ENCODE measurements at places on chromosomes 5 and 9.

DNA sequence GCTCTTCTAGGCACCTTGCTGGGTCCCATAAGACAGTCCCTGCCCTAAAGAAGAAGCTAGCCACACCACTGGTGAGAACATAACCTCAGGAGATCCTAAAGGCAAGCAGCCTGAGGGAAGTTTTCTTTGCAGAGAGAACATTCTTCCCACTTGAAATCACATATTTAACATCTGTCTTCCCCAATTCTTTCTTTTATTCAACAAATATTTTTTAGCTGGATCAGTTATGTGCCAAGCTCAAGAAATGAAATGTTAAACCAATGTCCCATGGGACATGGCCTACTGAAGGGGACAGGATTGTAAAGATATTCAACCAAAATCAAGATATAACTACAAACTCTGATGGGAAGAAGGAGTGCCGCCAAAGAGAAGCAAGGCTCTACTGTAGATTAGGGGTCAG, 36.5 kb downstream of the FOXI1 start:
- peak; percentile 33 for DNase-seq

DNA sequence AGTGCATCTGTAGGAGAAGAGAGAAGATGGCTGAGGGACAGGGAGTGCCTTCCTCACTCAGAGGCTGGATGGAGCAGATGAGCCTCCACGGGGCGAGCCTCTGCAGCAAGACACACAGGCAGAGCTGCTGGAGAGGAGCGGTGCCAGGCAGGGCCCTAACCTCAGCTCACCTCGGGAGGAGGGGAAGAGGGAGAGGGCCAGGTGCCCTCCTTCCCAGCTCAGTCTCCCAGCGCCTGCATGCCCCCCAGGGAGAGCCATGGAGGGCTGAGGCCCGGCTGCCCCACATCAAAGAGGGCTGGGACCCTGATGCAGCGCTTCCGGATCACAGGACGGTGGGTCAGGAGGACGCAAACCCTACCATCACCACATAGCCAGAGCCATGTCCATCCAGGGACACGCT, 13.6 kb upstream of the SPATA31E1 start:
- no peak for DNase-seq

- no peak for DNase-seq
Observed at GRCh38 chr5:32453916-32454315, 9.4 kb upstream of the ZFR start.

DNA sequence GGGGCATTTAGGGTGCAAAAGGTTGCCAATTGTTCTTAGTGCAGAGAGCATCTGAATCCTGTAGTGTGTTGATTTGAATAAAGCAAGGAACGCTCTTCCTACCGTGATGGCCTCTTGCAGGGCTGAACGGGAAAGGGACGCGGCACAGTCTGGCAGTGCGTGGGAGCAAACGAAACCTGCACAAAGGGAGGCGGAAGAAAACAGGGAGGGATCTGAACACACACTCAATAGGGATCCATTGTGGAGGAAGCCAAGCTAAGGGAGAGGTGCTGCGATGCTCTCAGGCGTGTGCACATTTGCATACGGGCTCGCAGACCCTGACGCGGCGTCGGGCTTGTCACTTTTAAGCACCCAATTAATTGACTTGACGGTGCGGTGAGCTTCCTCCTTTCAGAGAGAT, 414.0 kb upstream of the IRX1 start:
- DNase-seq, result no peak

DNA sequence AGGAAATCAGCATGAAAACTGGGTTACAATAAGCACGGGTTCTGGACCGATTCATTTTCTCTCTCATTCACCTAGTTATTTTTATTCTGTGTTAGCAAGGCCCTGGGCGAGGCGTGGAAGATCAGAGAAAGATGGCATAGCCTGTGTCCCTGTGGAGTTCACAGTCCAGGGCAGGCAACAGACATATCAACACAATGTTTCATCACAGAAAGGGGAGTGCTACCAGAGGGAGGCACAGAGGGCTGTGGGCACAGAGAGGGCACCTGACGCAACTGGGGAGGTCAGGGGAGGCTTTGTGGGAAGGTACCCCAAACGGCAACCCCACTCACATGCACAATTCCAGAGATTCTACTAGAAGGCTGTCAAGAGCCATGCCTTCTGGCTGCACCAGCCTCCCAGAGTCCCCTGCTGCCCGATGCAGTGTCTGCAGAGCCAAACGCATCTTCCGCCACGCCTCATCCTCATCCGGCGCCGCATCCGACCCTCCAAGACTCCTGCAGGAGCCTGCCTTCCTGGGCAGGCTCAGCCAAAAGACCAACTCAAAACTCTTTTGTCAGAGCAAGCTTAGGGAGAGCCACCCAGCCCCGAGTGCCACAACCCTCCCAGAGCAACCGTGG, 1.4 kb downstream of the FAM193B start:
- no peak for DNase-seq

Measured in skin of body (tissue), 3 donors.